NCI-H2081 treated with DMSO at 0.1 percent for 48 hours (cell line): ENCODE measurements at places on chromosomes 16 and 17.

GRCh38 chr17:50279181-50279526 lies 4.9 kb downstream of the TMEM92 start:
- no peak for DNase-seq

GRCh38 chr17:29057361-29057760 lies 14.4 kb downstream of the PIPOX start:
- no peak for DNase-seq

DNA sequence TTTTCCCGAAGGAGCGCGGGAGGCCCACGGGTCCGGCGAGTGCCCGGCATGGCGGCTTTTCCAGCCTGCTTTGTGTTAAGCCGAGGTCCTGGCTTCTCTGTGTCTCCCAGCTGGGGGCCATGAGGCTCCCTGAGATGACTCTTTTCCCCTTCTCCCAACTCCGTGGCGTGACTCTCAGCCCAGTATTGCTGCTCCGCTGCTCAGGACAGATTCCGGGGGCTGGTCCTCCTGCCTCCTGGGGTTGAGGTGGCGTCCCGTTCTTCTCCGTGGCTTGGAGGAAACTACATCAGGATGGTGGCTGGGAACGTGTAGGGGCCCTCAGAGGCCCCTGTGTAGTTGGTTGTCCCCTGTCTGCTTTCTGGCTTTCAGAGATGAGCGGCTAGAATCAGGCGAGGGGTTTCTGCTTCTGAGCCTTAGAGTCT lies 951 bp downstream of the GPS1 start:
- DNase-seq: no peak

DNA sequence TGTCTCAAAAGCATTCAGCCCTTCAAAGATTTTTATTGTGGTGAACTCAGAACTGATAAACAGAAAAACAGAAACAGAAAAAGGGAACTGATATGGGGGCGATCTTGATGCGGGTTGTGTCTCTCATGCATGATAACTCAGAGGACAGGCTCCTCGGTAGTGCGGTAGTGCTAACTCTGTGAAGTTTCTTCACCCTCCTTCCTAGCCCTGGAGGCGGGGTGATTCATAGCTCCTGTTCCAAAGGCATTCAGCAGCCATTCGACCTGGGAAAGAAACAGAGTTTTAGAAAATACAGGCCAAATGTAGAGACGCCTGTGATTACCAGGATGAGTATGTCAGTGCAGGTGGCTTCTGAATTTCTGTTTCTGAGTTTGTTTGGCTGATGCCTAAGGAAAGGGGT lies 5.5 kb upstream of the MAF start:
- no peak for DNase-seq

GRCh38 chr16:89018282-89019158 lies 41.5 kb upstream of the CBFA2T3 start:
- DNase-seq: no peak

DNA sequence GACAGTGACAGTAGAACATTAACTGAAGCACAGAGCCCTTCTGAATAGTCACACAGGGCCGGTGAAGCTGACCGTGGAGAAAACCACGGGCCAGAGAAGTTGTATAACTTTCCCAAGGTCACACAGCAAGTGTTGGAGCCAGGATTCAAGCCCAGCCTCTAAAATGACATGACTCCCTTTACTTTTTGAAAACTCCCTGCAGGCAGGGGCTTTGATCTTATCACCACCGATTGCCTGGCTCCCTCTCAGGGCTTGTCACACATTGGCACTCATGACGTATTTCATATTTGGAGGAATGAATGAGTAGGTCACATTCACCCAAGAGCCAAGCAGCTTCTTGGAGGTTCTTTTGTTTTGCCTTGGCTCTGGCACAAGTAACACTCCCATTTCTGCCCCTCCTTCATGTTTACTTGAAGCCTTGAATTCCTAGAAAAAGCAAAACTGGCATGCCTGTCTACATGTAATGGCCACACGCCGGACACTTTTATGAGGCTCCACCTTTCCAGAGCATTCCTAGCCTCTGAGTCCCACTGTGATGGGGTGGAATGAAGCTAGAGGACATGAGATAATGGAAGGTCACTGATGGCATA lies 13.3 kb upstream of the RBBP6 start:
- no peak for DNase-seq

- no peak for DNase-seq
Observed at GRCh38 chr16:49921791-49922456, 66.0 kb upstream of the ZNF423 start.

- no peak for DNase-seq
Observed at GRCh38 chr17:32629563-32630190, 142.9 kb downstream of the CDK5R1 start.
